ENCODE measurements at places on chromosomes 2 and 18.

- DNase-seq: peak; percentile 80
Observed at GRCh38 chr2:28387082-28387960, 5.3 kb upstream of the FOSL2 start.

DNA sequence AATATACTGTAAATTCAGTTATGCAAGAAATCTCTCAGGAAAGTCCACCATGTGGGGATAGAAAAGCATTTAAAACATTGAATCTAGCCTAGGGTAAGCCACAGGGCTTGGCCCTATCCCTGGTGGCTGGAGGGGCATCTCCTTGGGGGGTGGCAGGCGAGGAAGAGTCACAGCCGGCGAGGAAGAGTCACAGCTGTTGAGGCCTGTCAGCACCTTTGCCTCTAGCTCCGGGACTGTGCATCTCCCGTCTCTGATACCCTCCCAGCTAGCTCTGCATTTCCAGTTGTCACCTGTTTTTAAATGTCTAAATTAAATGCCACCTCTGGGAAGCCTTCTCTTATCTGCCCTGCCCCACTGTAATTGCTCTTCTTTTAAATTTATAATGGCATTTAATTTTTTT lies 276.7 kb downstream of the ZNF407 start:
- no peak for DNase-seq

DNA sequence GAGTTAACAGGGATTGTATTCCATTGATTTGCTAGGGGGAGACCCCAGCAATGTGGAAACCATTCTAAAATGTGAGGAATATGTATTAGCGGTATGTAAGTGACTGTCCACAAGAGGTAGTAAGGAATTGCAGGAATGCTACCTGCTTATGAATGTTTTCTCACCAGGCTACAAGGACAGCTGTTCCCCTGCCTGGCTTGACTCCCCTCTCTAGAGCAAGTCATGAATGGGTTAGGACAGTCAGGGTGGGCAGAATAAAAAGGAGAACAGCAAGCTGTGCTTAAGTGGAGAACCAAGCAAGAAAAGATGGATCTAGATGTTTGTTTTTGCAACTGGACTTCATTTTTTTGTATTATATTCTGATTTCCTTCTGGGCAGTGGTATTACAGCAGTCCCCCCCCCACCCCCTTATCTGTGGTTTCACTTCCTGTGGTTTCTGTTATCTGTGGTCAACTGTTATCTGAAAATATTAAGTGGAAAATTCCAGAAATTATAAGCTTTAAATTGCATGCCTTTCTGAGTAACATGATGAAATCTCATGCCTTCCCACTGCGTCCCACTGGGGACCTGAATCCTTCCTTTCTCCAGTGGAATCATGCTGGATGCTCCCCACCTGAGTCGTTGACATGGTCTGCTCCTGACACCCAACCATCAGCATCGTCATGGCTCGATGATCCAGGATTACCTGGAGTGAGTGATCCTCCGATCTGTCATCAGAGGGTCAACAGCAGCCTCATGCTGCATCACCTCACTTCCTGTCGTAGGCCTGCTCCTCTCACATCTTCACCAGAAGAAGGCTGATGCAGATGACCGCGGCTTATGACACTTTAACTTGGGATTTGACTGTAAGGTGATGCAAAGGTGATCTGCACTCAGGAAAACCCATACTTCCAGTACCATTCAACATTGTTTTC lies 52.2 kb downstream of the VAPA start:
- peak; percentile 65 for DNase-seq

GRCh38 chr2:225660262-225661131 lies 261.0 kb downstream of the NYAP2 start:
- DNase-seq: peak; percentile 62

DNA sequence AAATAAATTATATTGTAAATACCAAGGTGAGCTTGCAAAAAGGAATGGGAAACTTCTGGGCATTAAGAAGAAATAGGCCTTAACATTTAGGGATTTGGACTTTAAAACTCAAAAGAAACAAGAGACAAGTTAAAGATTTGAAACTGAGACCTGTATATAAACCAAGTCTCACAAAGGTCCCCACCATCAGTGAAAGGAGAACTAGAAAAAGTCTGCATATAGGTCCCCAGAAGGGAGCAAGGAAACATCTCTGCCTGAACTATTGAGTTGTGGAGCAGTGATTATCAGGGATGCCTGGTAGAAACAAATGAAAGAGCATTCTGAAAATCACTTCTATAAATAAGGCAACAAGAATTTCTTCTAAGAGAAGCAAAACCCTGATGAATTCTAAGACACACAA lies 30.5 kb upstream of the ITGAV start:
- DNase-seq: no peak

DNA sequence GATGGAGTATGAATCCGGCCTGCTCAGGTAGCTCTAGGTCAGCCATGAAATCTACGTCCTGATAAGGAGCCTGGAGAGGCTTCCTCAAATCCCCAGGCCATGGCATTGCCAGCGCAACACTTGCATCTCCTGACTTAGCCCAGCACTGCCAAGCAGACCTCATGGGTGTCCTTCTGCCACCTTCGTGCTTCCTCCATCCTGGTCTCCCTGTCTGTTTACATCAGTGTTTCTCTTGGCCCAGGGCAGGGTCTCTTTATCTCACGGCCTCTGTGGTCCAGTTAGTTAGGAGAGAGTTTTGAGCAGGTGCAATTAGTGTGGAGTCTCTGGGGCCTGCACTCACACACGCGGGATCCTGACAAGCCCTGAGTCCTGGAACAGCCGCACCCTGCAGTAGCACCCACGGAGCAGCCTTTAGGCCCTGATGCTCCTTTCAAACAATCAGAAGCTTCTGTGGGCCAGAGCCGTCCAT lies 193.1 kb upstream of the ARL4C start:
- DNase-seq: no peak

DNA sequence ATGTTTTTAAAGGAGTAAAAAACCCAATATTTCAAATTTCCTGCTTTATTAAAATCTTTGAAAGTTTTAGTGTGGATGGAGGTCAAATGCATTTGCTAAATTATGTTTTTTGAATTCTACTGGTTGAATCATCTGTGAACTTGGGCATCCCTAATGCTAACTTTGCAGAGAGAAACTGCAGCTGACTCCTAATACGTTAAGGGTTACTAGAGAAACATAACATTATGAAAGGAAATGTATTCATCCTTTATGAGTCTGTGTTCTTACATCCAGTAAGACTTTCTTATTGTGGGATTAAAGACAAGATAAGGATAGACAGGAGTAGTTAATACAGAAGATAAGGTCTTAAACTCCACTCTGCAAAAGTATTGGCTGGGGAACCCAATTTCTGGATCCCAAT lies 140.6 kb downstream of the FAM124B start:
- DNase-seq: peak; percentile 25
